RKO (cell line): ENCODE measurements at places on chromosomes 4 and X.

GRCh38 chr4:10045481-10045880 lies 24.2 kb upstream of the SLC2A9 start:
- DNase-seq = no peak

- no peak for DNase-seq
These were observed 79.3 kb downstream of the REPS2 start for GRCh38 chrX:17025621-17026302.

DNA sequence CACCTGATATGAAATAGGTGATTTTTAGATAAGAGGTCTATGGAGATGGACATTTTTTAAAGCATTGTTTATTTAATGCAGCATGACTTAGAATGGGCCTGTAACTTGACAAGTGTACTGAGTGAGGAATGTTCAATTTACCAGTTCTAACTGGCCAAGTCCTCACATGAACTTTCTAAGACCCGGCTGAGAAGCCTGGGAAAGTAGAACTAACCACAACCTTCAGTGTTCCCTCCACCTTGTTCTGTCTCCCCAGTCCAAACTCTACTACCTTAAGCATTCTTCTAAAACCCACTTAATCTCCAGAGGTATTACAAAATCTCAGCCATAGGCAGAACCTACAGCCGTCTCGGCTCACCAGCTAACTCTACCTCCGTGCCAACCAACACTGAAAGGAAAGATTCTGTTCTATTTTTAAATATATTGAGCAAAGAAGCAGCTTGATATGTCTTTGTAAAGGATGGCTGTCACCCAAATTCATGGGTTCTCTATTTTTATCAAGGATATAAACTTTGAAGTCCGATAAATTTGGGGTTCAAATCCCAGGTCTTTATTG lies 6.8 kb downstream of the PPARGC1A start:
- DNase-seq = no peak

- DNase-seq = peak; percentile 97
These were observed at the start of gene NR3C2 for GRCh38 chr4:148441986-148442831. Gene NR3C2 (minus strand): TSS chr4:148442414.

DNA sequence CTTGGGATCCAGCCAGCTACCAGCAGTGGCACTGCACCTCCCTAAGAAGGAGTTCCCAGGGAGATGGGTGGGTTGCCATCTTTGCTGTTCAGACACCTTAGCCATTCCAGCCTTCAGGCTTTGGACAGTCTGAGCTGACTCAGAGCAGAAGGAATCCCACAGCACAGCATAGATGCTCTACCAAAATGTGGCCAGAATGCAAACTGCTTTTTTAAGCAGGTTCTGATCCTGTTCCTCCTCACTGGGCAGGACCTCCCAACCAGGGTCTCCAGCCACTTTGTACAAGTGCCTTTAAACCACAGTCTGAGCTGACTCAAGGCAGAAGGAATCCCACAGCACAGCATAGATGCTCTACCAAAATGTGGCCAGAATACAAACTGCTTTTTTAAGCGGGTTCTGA lies 209.0 kb downstream of the NPNT start:
- DNase-seq = no peak

- no peak for DNase-seq
These were observed 9.5 kb upstream of the TLR8 start for GRCh38 chrX:12896935-12897334.

- no peak for DNase-seq
These were observed 331.0 kb downstream of the STIM2 start for GRCh38 chr4:27191592-27191991.

DNA sequence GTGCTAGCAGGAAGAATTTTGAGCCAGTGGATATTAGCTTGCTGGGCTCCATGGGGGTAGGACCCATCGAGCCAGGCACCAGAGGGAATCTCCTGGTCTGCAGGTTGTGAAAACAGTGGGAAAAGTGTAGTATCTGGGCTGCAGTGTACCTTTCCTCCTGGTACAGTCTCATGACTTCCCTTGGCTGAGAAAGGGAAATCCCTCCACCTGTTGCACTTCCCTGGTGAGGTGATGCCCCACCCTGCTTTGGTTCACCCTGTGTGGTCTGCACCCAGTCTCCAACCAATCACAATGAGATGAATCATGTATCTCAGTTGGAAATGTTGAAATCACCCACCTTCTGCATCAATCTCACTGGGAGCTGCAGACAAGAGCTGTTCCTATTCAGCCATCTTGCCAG lies 341.4 kb upstream of the IRS4 start:
- no peak for DNase-seq

- DNase-seq = no peak
These were observed 2062.0 kb downstream of the ARAP2 start for GRCh38 chr4:34182306-34182705.

GRCh38 chr4:69639542-69639941 lies at the start of gene UGT2A2:
Gene UGT2A2 (minus strand): TSS chr4:69639642. CDS start chr4:69639640, 2 bp downstream.
- DNase-seq = no peak

DNA sequence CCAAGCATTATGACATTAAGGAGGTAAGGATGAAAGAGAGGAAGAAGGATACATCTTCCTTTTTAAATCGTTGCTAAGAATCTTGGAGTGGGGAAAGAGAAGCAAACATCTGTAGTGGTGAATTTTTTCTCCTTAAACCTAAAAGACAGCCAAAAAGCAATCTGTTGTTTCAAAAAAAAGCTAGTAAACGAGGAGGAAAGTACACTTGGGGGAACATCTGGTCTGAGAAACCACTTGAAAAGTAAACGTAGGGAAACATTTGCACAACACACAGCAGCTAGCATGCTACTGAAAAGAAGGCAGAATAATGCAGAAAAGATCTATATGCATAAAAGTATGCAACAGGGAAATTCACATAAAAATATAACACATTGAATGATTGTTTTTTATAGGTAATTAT lies 1485.6 kb downstream of the PCDH19 start:
- no peak for DNase-seq

DNA sequence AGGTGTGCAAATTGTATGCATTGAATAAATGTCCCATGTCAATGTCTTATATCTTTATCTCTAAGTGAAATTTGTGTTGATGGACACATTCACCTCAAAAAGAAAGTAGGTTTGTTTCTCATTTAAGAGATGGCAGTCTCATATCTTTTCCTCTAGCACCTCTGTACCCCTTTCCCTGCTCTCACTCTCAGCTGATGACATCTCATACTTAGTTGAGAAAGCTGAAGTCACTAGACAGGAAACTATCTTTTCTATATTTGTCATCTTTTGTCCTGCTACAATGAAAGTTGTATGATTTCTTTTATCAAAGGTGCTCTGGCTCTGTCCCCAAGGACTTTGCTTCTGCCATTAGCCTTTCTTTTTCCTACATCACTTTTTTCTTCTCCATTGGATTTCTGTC lies 84.0 kb upstream of the GRPR start:
- DNase-seq = no peak

DNA sequence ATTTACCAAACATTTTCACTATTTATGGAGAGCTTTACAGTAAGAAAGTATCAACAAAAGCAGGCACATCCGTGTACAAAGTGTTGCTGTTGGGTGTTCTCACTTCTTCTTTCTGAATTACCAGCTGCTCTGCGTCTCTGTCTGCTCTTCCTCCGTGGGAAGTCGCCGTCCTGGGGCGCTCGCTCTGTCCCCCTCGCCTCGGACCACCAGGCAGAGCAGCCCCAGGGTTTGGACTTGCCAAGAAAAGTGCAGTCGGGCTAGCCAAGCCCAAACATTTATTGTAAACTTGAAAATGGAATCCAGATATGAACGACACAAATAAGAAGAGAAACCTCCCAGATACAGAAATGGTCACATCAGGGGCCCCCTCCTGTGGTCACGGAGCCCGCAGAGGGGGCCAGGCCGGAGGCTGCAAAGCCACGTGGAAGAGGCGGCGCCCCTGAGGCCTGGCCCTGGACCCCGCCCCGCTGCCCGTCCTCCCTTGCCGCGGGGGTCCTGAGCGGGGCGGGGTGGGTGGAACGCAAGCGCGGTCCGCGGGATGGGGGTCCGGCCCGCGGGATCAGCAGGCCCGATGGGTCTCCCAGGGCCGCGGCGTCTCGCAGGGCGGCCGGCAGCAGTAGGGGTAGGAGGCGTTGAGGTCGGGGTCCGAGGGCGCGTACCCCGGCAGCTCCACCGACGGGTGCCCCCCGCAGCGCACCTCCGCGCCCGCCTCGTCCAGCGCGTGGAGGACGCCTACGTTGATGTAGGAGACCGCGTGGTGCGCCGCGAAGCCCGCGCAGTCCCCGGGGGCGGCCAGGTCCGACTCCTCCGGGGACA lies 1.5 kb downstream of the TMEM271 start:
- no peak for DNase-seq

GRCh38 chr4:151489462-151490203 lies 80.7 kb downstream of the FHIP1A start:
- DNase-seq = no peak

DNA sequence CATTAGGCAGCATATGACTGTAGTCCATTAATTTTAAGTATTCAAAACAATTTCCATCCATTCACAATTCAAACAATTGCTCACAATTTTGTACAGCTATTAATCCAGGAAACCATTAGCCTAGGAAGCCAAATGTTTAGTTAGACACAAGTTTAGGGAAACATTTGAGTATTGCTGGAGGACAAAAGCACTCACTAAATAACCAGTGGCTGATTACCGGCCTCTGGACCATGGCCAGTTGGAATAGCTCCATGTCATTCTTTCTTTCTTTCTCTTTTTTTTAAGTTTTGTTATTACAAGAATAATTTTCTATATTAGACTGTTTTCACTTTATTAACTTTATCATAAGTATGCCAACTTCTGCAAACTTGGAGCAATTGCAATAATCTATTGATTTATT lies 31.3 kb downstream of the TRIML2 start:
- no peak for DNase-seq

DNA sequence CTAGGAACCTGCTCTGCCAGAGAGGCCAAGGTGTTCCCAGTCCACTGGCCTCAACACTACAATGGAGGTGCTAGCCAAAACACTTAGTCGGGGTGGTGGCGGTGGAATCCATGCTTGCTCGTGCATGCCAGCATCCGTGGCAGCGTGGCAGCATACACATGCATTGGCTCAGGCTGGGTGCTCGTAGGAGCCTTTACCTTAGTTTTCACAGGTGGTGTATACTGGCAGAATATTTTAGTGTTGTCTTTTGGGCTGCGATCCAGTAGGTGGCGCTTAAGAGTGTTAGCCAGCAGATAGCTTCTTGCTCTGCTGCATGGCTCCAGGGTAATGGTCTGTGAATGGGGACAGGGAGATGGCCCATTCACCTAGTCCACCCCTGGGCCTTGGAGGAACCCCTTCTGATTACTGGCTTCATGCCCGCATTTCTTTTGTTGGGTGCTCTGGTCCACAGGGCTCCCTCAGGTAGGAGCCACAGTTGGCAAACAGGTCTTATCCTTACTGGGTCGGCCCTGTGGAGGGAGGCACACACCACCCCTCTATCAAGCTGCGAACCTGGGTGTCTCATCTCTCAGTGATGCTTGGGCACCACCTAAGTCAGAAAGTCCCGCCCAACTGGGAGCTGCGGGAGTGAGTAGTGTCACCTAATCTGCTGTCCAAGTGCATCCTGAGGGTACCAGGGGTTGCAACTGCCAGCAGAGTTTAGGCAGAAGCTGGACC lies 40.0 kb downstream of the RIPPLY1 start:
- DNase-seq = no peak

GRCh38 chr4:151418856-151419255 lies 9.9 kb downstream of the FHIP1A start:
- no peak for DNase-seq
